ENCODE measurements at places on chromosomes 13 and 19.

GRCh38 chr19:50568728-50569698 lies 778 bp upstream of the LRRC4B start:
- no peak for DNase-seq

- DNase-seq: no peak
These were observed 18.5 kb downstream of the KLF2 start for GRCh38 chr19:16343156-16343555.

DNA sequence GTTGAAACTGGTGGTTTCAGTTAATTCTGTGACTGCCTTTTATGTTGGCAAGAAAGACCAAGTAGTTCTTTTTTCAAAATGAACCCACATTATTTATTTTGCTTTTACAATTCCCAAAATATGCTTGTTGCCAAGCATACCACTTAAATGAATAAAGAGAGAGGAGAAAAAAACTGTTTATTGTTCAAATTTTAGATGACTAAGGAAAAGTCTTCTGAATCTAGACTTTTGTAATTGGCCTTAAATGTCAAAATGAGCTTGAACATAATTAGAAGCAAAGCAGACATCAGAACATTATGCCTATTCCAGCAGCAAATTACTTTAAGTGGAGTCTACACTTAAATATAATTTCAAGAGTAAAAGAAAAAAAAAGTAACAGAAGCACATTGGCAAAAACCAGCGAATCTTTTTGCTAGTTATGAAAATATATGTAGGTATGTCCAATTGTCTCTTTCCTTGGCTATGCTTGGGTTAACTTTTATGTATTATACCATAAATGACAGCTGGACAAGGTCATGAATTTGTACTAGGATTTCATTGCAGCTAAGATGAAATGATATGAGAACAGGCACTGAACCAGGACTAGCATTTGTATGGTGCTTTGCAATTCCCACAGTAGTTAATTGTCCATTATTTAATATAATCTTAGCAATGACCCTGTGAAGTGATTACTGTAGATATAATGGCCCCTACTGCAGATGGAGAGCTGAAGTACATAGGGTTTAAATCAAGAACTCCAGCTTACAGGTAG lies 211.9 kb downstream of the NALCN start:
- no peak for DNase-seq

DNA sequence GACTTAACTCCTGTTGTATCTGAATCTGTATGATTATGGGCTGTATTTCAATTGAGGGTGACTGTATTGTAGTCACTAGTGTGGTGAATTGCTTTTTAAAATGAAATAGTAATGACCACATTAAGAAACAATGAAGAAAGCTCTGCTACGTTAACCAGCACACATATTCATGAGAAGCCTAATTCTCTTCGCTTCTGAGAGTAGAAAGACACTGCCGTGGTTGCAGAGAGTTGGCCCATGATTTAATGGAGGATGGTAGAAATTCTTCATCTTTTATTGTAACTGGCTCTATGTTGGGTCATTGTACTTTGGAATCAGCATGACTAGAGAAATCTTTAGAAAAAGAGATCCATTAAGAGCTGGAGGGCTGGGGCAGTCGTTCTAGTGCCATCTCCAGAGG lies 451.5 kb downstream of the PCDH17 start:
- no peak for DNase-seq

- DNase-seq: no peak
These were observed 46.5 kb downstream of the LYL1 start for GRCh38 chr19:13056052-13056660.

DNA sequence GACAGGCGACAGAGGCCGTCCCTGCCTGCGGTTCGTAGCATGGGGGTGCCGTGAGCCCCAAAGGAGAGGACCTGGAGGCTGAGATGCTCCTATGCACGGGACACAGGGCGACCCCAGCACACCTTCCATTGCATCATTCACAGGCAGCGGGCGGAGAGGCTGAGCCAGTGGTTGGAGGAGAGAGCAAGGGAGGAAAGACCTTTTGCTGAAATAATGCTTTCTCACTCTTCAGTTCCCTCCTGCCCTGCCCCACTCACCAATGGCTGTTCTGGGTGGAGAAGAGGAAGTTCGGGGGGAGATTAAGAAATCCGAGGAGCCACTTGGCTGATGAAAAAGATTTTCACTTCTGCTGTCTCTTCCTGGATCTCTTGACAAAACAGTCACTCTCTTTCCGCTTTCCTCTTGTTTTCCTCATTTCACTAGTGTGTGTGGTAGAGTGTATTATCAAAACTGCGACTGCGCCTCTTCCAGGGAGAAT lies at the start of gene NLRP12:
Gene NLRP12, minus strand, starts transcription at position 181 of the 478 bp plus-strand sequence. Its CDS starts 140 bp downstream, at position 41.
- no peak for DNase-seq

GRCh38 chr13:89474432-89474831 lies 1803.3 kb downstream of the SLITRK5 start:
- no peak for DNase-seq

- no peak for DNase-seq
These were observed 16.4 kb upstream of the KCNN1 start for GRCh38 chr19:17950310-17951156.

DNA sequence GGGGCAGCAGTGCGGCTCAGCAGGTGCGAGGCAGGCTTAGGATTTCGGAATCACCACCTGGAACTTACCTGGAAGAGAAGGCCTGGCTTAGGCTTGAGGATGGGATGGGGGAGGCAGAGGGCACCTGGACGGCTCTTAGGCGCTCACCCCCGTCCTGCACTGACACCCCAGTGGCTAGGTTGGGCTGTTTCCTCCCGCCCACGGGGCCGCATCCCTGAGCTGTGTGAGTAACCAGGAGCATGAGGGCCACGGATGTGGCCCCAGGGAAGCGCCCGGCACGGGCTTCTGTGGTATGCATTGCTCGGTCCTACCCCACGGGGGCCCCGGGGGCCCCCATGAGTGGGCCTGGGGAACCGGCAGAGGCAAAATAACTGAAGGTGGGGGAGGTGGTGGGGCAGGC lies 2.4 kb upstream of the NKPD1 start:
- no peak for DNase-seq

DNA sequence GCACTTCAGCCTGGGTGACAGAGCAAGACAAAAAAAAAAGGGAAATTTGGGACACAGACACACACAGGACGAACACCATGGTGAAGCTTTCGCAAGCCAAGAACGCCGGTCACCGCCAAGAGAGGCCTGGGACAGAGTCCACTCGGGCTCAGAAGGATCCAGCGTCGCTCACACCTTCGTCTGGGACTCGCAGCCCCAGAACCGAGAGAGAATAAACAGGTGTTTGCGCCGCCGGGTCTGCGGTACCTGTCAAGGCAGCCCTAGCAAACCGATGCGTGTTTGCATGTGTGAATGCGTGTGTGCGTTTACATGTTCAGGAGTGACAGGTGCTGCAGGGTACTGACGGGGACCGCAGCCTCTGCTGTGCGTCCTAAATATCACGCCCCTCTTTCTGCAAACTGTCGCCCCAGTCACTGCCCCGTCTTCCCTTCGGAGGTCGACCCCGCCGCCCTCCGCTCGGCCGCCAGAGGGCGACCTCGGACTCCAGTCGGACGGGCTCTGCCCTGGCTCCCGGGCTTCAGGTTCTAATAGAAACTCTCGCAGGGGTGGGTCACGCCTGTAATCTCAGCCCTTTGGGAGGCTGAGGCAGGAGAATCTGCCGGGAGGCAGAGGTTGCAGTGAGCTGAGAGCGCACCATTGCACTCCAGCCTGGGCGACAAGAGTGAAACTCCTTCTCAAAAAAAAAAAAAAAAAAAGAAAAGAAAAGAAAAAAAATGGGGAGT lies 11.8 kb upstream of the CSNK1G2 start:
- DNase-seq: no peak

Measured in vagina (tissue), 2 donors.